Endothelial cell of coronary artery (primary cell): ENCODE measurements at places on chromosomes 12 and 14. TPM values are rescaled to one million over a fixed set of nuclear protein-coding genes. Genes with fewer than 3 reads are reported as not detected.

TPPP2 gene
- not detected in 2 replicates for total RNA-seq

RNASE1 gene
- 46.7 and 82.6 TPM in 2 replicates for total RNA-seq

KRT71 gene
- total RNA-seq, result not detected in 2 replicates

HRK gene
- under 0.01 TPM in 1 of 2 replicates, not detected in the other for total RNA-seq
